ENCODE measurements at places on chromosomes 16 and 17.
A peak's percentile ranks its signal among the peaks of the same experiment; 100 is the strongest.

GRCh38 chr17:20982589-20983358 lies 60.0 kb downstream of the USP22 start:
- no peak for DNase-seq

- peak; percentile 92 for DNase-seq
Measured at GRCh38 chr17:56833809-56834379, at the start of the genes C17orf67 and DGKE. Gene C17orf67 (minus strand): TSS chr17:56833920. CDS start chr17:56815810, 18,110 bp downstream. Gene DGKE (plus strand): TSS chr17:56834151. CDS start chr17:56834796, 645 bp downstream.

DNA sequence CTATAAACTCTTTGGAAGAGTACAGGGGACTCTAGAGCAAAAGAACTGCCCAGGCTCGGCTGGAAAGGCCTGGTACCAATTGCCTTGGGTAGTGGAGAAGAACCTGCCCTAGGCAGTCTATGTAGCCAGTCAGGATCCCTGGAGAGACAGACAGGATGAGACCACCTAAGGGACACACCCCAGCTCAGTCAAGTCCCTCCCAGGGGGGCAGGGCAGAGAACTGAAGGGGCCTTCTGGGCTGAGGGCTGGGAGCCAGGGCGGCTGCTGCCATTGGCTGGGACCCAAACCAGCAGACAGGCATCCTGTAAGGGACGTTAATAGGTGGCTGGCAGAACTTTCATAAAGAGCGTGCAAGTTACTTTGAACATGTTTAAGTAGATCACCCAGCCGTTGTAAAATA lies 12.8 kb upstream of the SLC38A8 start:
- DNase-seq: no peak

DNA sequence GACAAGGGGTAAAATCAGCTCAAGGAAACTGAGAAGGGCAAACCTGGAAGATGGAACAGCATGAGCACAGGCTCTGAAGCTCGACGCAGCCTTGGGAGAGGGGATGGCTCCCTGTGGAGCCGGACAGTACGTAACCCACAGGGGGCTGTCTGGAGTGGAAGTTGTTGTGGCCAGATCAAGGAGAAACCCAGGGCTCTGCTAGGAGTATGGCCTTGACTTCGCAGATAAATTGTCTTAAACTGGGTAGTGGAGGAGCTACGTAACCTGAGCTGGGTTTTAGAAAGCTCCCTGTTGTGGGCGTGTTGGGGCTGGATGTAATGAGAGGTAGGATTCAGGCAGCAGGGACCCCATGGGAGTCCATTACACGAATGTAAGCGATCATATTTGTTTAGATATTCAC lies 25.5 kb upstream of the AXIN2 start:
- no peak for DNase-seq

DNA sequence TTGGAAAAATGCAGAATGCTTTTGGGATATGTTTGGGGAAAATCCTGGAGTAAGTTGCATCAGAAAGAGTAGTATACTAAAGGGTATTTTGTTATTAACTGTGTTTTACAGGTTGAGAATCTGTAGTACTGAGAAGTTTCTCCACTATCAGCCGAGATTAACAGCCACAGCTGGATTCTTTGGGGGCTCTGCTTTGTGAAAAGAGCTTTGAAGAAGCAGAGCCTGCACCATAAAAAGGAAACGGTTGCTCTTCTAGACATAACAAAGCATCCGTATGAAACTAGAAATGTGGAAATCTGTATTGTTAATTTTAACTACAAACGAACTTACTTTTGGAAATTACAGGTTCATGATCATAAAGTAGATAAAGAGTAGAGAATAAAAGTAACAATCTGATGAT lies 5.3 kb downstream of the NLK start:
- no peak for DNase-seq

GRCh38 chr17:78107976-78108725 lies 20.4 kb downstream of the TMC6 start:
- no peak for DNase-seq

GRCh38 chr16:10558746-10559641 lies 21.4 kb downstream of the EMP2 start:
- no peak for DNase-seq

DNA sequence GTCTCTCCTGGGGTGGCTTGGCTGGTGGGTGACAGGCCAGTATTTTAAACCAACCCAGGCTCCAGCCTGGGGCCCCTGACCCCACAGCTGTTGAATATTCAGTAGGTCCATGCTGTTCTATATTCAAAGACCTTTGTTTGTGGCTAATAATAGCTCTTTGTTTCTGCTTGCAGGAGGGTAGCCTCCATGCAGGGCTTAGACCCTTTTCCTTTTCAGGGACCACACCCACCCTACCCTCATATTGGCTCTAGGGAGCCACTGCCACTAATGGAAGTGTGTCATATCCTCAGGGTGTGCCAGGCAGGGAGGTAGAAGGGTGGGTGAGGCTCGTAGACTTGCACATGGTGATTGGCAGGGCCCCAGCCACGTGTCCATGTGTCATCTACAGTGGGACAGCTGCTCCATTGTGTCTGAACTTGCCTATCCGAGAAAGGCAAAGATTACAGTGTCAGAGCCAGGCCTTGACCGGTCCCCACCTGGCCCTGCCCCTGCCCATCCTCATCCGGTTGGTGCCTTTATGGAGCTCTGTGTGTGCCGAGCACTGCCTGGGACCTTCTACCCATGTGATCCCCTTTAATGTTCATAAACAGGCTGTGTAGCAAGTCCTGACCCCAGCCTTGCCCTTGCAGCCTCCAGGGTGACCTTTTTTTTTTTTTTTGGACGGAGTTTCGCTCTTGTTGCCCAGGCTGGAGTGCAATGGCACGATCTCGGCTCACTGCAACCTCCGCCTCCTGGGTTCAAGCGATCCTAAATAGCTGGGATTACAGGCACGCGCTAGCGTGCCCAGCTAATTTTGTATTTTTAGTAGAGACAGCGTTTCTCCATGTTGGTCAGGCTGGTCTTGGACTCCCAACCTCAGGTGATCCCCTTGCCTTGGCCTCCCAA lies 22.1 kb downstream of the TMC7 start:
- DNase-seq: no peak

DNA sequence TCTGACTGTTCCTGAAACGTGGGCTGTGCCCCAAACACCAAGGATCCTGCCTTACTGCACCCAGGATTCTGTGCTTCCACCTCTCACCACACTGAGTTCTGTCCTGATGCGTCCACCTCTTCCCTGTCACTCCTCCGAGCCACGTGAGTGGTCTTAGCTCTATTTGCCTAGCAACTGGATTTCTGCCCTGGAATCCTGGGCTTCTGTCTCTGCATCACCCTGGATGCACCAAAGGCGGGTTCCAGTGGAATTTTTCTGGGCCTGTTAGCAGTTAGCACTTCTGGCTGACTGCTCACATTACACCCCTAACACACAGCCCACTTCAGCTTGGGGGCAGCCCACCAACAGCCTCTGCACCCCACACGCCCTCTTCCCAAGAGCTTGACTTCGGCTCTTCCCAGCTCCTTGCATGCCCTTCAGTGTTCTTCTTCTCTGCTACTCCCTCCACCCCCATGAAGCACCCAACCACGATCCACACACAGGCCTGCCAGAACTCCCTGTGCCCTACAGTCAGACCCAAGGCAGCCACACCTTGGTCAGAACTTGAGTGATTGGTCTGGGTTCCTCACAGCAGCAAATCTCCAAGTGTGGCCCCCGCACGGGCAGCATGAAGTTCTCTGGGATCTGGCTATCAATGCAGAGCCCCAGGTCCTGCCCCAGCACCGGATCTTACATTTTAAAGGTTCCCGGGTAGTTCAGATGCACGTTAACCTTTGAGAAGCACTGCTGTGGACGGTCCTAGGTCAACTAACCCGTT lies 129.8 kb upstream of the RCVRN start:
- no peak for DNase-seq

GRCh38 chr16:12061336-12062055 lies 85.0 kb downstream of the SNX29 start:
- no peak for DNase-seq

DNA sequence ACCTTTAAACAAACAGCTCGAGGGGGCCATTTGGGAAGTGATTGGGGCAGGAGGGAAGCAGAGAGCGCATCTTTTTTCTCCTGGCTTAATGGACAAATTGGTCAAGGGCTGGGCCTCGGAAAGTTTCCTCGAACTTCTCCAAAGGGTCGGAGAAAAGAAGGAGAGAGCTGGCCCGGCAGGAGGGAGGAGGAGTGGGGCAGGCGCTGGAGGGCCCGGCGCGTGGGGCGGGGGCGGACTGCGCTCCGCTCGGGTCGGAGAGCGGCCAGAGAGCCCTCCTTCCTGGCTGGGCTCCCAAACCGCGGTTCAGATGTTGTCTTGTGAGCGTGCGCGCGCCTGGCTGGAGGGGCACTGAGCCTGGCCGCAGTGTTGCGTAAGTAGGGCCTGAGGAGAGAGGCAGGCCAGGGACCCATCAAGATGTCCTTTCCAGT lies 1.2 kb downstream of the MMP2 start:
- no peak for DNase-seq

GRCh38 chr17:4852567-4853207 lies 19.5 kb downstream of the MINK1 start:
- DNase-seq: no peak

GRCh38 chr16:62035115-62036092 lies 834 bp downstream of the CDH8 start:
- DNase-seq: peak; percentile 28

GRCh38 chr17:79461041-79461440 lies 149.8 kb downstream of the RBFOX3 start:
- no peak for DNase-seq

Measured in COR-L47 (cell line).